ENCODE measurements at places on chromosomes 3 and 15.
A peak's percentile ranks its signal among the peaks of the same experiment; 100 is the strongest.

- no peak for DNase-seq
Measured at GRCh38 chr3:192186498-192186897, 540.8 kb downstream of the FGF12 start.

GRCh38 chr3:164417955-164418354 is 660.3 kb downstream of the SI start:
- no peak for DNase-seq

DNA sequence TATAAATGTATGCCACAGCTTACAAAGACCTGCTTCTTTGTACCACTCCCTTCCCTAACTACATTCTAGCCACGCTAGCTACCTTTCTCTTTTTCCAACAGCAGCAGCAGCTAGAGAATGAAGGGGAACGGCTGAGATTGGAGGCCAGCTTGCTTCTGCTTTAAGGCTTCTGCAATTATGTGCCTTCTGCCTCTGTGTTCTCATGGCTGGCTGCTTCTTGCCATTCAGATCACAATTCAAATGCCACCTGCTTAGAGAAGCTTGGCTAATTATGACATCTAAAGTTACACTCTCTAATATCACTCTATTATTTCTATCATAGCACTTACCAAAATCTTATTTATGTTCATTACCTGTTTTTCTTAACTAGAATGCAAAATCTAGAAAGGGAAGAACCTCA is 95.2 kb downstream of the RYK start:
- no peak for DNase-seq

GRCh38 chr3:34619990-34620389 is 821.6 kb downstream of the PDCD6IP start:
- DNase-seq, result no peak

- no peak for DNase-seq
Measured at GRCh38 chr3:172090035-172090434, 50.7 kb downstream of the FNDC3B start.

GRCh38 chr15:42313463-42313862 is 40.2 kb upstream of the TMEM87A start:
- no peak for DNase-seq

DNA sequence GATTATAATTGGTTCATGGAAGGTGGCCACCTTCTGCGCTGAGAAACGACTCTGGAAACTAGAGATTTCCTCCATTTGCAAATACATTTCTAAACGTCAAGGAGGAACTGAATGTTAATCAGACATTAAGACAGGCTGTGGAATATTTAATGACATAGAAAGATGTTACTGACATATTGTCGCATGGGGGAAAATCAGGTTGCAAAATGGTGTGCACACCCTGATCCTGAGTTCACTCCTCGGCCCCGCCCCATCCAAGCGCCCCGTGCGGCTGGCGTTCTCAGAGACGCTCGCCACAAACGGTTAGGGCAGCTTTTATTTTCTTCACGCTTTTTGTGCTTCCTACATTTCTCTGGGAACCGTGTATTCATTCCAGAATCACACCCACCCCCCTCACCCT is 10.7 kb downstream of the H1-8 start:
- peak; percentile 28 for DNase-seq

DNA sequence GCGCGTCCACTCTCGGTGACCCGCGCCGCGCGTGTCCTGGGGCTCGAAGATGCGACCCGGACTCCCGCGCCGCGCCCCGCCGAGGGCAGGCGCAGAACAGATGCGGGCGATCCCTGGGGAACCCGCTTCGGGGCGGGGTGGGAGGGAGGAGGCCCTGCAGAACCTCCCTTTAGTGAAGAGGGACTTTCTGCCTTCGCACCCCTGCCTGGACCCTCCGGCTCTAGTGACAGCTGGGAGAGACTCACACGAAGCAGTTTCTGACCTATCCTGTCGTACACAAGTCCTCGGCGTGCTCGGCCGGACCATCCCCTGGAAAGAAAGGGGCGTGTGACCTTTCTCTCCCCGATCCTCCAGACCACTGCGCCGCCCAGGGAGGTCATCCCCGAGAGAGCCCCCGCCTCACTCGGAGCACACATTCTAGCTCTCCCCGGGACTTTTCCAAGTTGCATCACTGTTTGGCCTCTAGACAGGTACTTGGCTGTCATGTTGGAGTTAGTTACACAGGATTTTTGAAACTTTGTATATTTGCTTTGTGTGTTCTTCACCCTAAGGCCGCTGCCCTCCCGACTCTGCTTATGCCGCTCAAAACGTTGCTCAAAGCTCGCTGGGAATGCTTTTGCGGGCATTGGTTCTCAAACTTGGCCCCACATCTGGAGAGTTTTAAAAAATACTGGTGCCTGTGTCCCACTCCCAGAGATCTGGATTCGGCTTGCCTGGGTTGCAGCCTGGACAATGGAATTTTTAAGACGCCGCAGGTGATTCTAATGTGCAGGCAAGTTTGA is 582 bp downstream of the CGNL1 start:
- DNase-seq, result no peak

GRCh38 chr3:157247391-157247790 is 87.4 kb upstream of the CCNL1 start:
- DNase-seq, result no peak

- no peak for DNase-seq
Measured at GRCh38 chr3:149678351-149678950, 20.6 kb upstream of the WWTR1 start.

DNA sequence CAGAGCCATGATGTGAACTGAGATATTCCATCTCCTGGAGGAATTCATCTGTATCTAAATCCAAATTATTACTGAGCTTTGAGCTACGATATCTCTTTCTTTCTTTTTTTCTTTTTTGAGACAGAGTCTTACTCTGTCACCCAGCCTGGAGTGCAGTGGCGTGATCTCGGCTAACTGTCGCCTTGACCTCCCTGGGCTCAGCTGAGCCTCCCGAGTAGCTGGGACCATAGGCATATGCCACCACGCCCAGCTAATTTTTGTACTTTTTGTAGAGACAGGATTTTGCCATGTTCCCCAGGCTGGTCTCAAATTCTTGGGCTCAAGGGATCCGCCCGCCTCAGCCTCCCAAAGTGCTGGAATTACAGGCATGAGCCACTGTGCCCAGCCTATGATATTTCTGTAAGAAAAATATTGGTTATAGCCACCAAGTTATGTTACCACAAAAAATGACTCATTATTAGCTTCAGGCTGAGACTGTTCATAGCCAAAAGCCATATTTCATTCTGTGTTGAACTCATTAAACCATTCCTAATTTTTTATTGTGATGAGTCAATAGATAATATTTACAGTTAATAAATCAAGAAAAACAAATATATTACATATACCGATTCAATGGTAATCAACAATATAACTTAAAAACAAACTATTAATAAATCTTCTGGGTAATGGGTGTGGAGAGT is 27.1 kb upstream of the SLC30A4 start:
- DNase-seq, result no peak

DNA sequence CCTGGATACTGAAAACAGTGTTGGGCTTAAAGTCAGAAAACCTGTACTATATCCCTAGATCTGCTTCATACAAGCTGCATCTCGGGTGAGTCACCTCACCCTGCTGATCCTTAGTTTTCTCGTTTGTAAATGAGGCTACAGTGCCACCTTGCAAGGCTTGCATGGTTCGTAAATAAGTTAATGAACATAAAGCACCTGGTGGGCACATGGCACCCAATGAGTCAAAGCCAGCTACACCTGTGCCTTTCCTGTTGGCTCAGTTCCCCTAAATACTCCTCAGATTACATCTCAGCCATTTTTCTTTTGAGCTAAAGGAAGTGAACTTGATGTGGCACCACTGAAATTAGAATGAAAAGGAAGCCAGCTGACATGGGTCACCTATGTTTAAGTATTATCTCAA is 26.5 kb downstream of the RTP1 start:
- DNase-seq, result no peak

DNA sequence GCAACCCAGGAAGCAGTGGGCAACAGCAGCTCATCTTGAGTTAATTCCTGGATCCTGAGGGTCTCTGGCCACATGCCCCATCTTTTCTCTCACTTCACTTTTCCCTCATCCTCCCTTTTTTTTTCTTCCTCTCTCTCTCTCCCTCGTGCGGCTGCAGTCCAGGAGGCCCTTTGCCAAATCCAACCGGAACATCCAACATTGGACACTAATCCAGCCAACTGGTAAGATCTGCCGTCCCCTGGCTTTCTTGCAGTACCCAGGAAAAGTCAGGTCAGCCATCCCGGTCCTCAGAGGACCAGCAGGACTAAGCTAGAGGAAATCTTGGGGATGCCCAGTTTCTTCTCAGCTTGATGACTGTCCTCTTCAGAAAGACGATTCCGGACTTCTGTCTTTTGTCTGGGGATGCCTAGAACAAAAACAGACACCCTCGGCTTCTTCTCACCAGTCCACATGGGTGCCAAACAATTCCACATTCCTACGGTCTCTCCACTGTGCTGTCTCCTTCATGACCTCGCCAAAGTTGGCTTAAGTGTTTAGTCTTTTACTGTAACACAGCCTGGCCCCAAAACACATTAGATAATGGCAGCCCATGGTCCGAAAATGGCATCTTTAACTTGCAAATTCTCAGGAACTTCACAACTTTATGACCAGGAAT is 115.6 kb downstream of the GSK3B start:
- no peak for DNase-seq

DNA sequence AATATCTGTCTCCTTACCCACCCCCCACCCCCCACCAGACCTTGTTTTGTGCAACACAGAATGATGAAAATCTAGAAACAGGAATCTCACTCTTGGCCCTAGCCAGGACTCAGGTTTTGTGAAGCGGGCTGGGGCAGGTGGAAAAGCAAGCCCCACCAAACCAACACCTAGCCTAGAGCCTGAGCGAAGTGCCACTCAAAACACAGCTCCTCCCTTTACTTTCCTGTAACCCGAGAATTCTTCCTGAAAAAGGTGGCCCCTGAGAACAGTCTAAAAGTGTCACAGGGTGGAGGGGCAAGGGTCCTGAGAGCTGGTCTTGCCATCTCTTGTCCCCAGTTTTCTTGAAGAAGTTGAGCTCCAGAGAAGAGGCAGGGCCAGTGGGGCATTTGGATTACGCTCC is 17.4 kb upstream of the RPUSD3 start:
- DNase-seq, result no peak

DNA sequence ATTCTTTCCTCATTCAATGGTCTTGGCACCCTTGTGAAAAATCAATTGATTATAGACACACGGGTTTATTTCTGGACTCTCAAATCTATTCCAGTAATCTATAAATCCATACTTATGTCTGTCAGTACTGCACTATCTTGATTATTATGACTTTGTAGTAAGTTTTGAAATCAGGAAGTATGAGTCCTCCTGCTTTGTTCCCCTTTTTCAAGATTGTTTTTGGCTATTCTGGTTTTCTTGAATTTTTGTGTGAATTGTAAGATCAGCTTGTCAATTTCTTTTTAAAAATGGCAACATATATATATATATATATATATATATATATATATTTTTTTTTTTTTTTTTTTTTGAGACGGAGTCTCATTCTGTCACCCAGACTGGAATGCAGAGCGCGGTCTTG is 32.3 kb upstream of the CFAP20DC start:
- DNase-seq, result no peak

GRCh38 chr3:189308608-189309007 is 136.8 kb downstream of the TPRG1 start:
- no peak for DNase-seq
